Vein endothelial cell (primary cell): ENCODE measurements at places on chromosomes 4 and X. TPM values are rescaled to one million over a fixed set of nuclear protein-coding genes. Genes with fewer than 3 reads are reported as not detected.

DGKK gene
- total RNA-seq, result under 0.01 TPM in 1 of 2 replicates, not detected in the other

GPR78 gene
- not detected in 2 replicates for total RNA-seq

GPR34 gene
- total RNA-seq, result not detected in 2 replicates

PCDH7 gene
- total RNA-seq, result 1.4 and 4.6 TPM in 2 replicates

TLR1 gene
- 4.6 and 9.8 TPM in 2 replicates for total RNA-seq

MAGEA12 gene
- total RNA-seq, result not detected in 2 replicates

EDA gene
- 2.3 and 4.0 TPM in 2 replicates for total RNA-seq

ZMYM3 gene
- 26.1 and 32.7 TPM in 2 replicates for total RNA-seq

GLUD2 gene
- total RNA-seq, result 1.3 TPM in 2 replicates

MAGEC1 gene
- not detected in 2 replicates for total RNA-seq

MAGEB16 gene
- not detected in 2 replicates for total RNA-seq

MMGT1 gene
- total RNA-seq, result 18.9 and 20.7 TPM in 2 replicates

JCHAIN gene
- not detected in 2 replicates for total RNA-seq

PIM2 gene
- total RNA-seq, result 6.8 and 7.8 TPM in 2 replicates

POF1B gene
- total RNA-seq, result 1.1 and 2.3 TPM in 2 replicates

SLC4A4 gene
- total RNA-seq, result under 0.01 and 0.19 TPM in 2 replicates

MAOB gene
- total RNA-seq, result not detected in 2 replicates

ALB gene
- not detected in 2 replicates for total RNA-seq

TET2 gene
- total RNA-seq, result 21.3 and 22.9 TPM in 2 replicates

ZNF711 gene
- total RNA-seq, result 3.7 and 3.9 TPM in 2 replicates

POLR2B gene
- 115 and 153 TPM in 2 replicates for total RNA-seq

GRID2 gene
- not detected in 2 replicates for total RNA-seq

NDUFB11 gene
- 45.4 and 54.9 TPM in 2 replicates for total RNA-seq

ALPK1 gene
- total RNA-seq, result 7.5 and 8.5 TPM in 2 replicates

GPR50 gene
- total RNA-seq, result not detected in 2 replicates

CFAP47 gene
- total RNA-seq, result under 0.01 TPM in 1 of 2 replicates, not detected in the other

MAGEB1 gene
- total RNA-seq, result not detected in 2 replicates

ANKRD17 gene
- total RNA-seq, result 71.2 and 83.6 TPM in 2 replicates

CDX4 gene
- total RNA-seq, result not detected in 2 replicates

ODAM gene
- total RNA-seq, result not detected in 2 replicates

MSL3 gene
- 51.0 and 65.8 TPM in 2 replicates for total RNA-seq

LRRC66 gene
- 0.33 and 0.48 TPM in 2 replicates for total RNA-seq

MMRN1 gene
- 889 and 1,432 TPM in 2 replicates for total RNA-seq

PNMA5 gene
- not detected in 2 replicates for total RNA-seq

ERAS gene
- not detected in 2 replicates for total RNA-seq

CCDC158 gene
- total RNA-seq, result not detected in 2 replicates

PCYT1B gene
- under 0.01 and 0.10 TPM in 2 replicates for total RNA-seq

ADGRG2 gene
- total RNA-seq, result not detected in 2 replicates

MAGEE2 gene
- total RNA-seq, result not detected in 2 replicates

GNRHR gene
- total RNA-seq, result not detected in 2 replicates

PALLD gene
- total RNA-seq, result 21.0 and 31.0 TPM in 2 replicates

ABCG2 gene
- total RNA-seq, result 36.7 and 40.2 TPM in 2 replicates
